ENCODE measurements at places on chromosomes 2 and 18.

- no peak for DNase-seq
Measured at GRCh38 chr18:35463050-35463449, 34.7 kb downstream of the INO80C start.

GRCh38 chr2:106332054-106332453 lies 136.2 kb downstream of the RGPD3 start:
- no peak for DNase-seq

DNA sequence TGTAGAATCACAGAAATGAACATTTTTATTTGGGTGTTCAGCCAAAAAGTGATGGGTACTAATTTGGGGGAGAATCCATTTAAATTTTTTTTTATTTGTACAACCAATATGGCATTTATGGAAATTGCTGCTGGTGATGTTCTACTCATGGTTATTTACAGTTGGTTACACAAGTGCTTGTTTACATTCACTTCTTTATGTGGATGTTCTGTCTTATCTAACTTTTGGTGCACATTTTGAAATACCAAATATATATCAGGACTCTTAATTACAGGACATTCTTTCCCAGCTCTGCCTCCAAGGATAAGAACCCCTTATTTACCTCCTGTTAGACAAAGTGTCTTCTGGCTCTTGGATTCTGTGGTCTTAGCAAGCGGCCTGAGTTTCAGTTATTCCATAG lies 35.2 kb downstream of the NEMP2 start:
- no peak for DNase-seq

DNA sequence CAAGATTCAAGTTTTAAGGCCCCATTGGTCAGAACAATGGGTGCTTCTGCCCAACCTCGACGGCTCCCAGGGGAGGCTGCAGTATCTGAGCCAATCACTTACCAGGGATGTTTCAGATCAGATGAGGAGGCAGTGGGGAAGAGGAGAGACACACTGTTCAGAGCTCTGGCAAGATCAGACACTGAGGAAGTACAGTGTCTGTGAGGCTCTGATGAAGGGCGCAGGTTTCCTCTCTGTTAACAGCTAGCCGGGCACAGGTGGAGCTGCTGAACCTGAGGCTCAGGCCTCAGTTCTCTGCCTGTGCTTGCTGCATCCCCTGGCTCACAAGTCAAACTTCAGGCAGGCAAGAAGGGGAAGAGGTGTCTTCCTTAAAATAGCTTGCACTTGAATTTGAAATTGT lies 69.7 kb downstream of the TPO start:
- no peak for DNase-seq

DNA sequence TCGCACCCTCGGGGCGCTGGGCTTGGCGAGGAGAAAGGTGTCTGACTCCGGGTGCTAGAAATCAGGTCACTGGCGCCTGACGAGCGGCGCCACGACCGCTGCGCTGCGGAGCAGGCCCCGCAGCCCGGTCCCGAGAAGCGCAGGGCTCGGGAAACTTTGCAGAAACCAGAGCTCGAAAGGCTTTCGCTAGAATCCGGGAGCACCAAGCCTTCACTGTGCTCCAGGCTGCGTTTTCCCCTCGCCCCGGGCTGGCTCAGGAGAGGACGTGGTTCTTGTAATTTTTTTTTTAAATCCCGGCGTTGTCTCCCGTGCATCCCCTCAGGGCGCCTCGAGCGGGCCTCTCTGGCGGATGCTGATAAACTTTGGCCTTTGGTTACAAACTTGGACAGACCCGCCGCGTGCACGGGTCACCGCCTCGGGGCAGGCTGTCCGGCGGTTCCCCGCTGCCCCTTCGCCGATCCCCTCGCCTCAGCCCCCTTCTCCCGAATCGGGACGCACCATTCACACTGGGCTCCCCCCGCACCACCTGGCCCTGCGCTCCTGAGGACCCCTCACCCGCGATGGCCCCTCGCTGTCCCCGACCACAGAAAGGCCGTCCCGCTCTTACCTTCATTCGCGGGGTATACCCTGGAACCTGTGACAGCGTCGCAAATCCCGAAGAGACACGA lies 419 bp downstream of the EPHA4 start:
- DNase-seq = peak; percentile 22

- no peak for DNase-seq
Measured at GRCh38 chr18:28372186-28372585, 195.3 kb upstream of the CDH2 start.

- DNase-seq = no peak
Measured at GRCh38 chr2:205461678-205462665, 220.3 kb upstream of the NRP2 start.

- no peak for DNase-seq
Measured at GRCh38 chr2:119234021-119235019, 10.7 kb downstream of the STEAP3 start.

- DNase-seq = no peak
Measured at GRCh38 chr2:219542931-219543595, 546 bp downstream of the CHPF start.

GRCh38 chr2:26314243-26314642 lies 31.7 kb upstream of the SELENOI start:
- no peak for DNase-seq

DNA sequence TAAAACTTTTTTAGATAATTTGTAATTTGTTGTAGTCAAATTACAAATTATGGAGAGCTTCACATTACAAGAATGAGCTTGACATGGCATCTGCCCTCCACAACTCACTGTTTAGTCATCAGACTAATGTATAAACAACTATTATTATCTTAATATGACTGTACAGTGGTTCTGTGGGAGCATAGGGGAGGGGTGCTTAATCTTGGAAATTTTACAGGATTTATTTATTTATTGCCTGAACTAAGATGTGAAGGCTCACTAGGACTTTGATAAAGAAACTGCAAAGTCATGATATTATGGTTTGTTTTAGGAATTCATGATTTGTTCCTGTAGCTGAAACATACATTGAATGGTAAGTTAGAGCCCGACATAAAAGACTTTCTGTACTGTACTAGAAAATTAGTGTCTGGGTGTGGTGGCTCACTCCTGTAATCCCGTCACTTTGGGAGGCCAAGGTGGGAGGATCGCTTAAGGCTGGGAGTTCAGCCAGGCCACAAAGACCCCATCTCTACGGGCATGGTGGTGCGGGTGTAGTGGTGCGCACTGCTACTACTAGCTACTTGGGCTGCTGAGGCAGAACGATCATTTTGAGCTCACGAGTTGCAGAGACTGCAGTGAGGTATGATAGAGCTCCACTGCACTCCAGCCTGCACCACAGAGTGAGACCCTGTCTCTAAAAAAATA lies 2.1 kb downstream of the MARCHF7 start:
- DNase-seq = no peak

GRCh38 chr2:168849610-168850009 lies 40.6 kb downstream of the SPC25 start:
- no peak for DNase-seq

All from left renal cortex interstitium (tissue), 4 donors.